Stimulated activated CD4-positive, alpha-beta T cell treated with anti-CD3 and anti-CD28 coated beads, TNF-alpha, amount 100 ng/mL, for 48 hours (primary cell): ENCODE measurements at places on chromosomes 11 and 22.

DNA sequence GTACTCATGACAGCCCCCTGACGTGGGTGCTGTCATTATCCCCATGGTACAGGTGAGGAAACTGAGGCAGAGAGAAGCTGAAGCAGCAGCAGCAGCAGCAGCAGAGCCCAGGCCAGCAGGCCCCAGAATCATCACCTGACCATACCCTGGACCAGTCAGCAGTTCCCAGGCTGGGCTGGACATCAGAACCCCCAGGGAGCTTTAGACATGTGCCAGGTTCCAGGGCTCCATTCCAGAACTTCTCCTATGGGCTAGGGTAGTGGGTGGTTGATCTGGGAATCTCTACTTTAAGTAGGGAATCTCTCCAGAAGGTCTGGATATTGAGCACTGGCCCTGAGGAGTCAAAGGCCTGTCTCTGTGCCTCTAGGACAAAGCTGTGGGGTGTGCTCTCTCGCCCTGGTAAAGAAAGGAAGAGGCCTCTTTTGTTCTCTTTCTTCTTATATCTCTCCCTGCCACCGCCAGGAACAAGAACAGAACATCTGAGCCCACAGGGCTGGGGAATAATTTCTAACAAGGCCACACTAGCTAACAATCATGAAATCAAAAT is 26.6 kb downstream of the MAFF start:
- DNase-seq = no peak

- DNase-seq = no peak
Measured at GRCh38 chr11:126334659-126335462, 20.6 kb upstream of the ST3GAL4 start.

DNA sequence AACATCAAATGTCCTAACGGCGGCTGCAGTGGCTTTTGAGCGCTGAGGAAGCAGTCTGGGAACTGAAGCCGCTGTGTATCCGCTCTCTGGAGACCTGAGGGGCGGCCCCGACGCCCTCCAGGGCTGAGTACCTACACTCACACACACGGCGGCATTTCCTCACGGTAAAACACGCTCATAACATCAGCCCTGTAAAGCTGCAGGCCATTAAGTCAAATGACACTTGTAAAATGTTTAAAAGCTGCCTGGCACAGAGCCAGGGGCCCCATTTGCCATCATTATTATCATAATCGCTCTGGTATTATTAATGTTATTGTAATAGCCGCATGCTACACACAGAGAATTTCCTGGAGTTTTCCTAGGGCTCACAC is 5.1 kb downstream of the CARS1 start:
- no peak for DNase-seq

GRCh38 chr22:28148816-28149465 is 229.9 kb upstream of the PITPNB start:
- DNase-seq = no peak

DNA sequence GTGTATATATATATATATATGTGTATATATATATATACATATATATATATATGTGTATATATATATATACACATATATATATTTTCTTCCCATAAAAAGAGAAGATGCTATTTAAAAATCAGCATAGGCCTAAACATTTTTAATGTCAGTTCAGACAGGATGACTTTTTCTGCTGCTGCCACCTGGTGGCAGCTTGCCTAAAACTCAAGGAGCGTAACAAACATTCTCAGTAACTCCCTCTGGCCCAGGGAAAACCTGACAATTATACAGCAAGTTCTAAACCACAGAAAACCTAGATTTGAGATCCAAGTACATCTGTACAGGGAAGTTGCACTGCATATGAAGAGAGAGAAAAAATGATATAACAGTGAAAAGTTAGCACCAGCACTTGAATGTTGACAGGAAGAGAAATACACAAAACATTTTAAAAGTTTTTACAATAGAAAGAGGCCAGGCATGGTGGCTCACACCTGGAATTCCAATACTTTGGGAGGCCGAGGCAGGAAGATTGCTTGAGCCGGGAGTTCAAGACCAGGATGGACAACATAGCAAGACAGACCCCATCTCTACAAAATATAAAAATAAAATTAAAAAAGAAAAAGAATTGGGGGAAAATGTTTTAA is 16.6 kb downstream of the OR8A1 start:
- peak; percentile 8 for DNase-seq

- no peak for DNase-seq
Measured at GRCh38 chr11:36953976-36954375, 355.9 kb upstream of the RAG2 start.

DNA sequence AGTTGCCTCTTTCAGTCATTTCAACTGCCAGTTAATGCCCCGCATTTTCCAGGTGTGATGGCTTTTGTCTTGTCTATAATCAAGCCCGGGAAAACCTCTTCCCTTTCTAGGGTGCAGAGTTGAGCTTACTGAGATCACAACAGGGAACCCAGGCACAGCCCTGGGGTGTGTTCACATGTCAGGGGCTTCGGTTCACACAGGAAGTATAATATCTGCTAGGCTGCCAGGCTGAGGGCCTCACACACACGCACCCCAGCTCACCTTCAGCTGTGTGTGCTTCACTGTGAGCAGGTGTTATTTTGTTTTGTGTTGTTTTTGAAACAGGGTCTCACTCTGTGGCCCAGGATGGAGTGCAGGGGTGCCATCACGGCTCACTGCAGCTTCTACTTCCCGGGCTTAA is 9.7 kb upstream of the SOX10 start:
- DNase-seq = no peak

GRCh38 chr11:2837096-2837601 is 48.4 kb downstream of the CDKN1C start:
- no peak for DNase-seq

DNA sequence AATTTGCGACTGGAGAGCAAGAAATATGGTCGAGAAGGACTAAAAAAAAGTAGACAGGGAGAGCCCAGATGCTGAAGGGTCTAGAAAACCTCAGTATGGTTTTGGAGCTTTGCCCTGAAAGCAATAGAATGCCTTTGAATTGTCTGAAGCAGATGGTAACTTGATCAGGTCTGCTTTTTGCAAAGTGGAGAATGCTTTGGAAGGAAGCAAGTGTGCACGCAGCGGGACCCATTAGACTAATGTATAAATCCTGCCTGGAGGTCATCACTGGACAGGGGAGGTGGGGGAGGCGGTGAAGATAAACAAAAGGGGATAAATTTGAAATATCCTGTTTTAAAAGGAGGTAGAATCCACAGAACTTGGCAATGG is 757 bp upstream of the HINFP start:
- DNase-seq = no peak
